D721Med (cell line): ENCODE measurements at places on chromosomes 6 and 20.

GRCh38 chr6:17418281-17419188 lies 25.1 kb downstream of the CAP2 start:
- DNase-seq = no peak

GRCh38 chr6:7904654-7905319 lies 5.8 kb downstream of the TXNDC5 start:
- no peak for DNase-seq

DNA sequence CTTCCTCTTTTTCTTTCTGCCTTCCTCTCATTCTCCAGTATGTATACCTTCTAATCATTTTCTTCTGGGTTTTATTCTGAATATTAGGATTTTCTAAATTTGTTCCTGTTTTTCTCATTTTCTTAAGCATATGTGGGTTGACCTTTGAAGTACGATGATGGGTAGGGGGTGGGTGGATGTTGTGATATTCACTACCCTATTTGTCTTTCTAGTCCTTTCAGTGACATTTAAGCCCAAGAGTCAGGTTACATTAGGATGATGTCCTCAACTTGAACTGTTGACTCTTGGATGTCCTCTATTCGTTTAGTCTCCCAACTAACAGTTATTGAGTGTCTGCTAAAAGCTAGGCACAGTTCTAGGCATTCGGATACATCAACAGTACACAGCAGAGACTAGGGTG lies 7.3 kb downstream of the ABT1 start:
- no peak for DNase-seq

- DNase-seq = peak; percentile 84
Measured at GRCh38 chr6:43667245-43668150, 20.1 kb downstream of the MRPS18A start.

DNA sequence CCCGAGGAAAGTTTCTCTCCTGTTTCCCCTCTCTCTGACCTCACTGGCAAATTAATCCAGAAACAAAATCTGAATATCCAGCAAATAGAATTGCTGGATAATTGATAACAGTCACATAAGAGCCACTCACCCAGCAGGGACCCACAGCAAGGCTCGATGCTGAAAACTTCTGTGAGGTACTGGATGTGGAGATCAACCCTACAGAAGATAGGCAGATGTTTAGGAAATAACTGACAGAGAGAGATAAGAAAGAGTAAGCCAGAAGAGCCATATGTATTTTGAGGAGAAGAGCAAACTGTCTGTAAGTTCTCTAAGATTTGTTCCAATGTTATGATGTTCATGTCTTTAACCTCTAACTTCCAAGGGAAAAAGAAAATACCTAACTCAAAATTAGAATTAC lies 59.7 kb downstream of the PKHD1 start:
- no peak for DNase-seq

DNA sequence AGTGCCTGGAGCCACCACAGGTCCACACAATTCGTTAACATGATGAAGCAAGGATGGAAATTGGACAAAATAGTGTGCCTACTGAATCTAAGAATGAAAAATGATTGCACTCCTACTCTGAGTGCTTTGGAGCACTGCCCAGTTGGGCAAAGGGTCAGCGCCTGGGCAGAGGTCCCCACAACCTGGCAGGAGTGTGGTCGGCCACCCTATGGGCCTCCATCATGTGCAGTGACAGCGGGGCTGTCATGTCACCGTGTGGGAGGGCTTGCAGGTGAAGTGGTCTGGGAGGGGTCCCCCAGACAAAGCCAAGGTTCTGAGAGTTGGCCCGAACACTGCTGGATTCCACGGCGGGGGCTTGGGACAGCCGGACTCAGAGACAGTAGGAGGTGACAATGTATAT lies 36.2 kb upstream of the CD93 start:
- DNase-seq = no peak

DNA sequence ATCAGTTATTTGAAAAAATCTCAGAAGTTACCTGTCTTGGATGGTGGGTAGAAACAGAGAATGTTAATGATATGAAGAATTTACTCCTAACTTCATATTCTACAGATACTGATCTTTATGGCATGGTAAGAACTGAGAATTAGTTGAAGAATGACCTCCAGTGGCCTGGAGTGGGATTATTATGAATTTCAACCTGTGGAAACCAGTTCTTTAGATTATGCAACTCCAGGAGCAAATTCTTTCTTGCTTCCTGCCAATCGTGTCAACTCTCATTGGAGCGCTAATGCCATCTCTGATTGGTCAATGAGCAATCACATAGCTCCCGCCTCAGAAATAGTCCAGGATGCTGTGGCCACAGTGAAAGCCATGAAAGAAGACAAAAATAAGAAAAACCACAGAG lies 40.6 kb downstream of the LYRM2 start:
- no peak for DNase-seq

GRCh38 chr20:53923566-53924369 lies 146.6 kb downstream of the BCAS1 start:
- no peak for DNase-seq

DNA sequence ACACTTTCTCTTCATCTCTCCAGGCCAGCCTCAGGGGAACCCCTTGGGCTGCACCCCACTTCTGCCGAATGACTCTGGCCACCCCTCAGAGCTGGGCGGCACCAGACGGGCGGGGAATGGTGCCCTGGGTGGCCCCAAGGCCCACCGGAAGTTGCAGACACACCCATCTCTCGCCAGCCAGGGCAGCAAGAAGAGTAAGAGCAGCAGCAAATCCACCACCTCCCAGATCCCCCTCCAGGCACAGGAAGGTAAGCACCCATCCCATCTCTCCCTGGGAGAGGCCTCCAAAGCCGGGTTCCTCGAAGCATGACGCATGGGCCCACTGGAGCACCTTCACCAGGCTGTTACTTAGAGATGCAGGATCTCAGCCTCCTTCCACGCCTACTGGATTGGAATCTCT lies 11.3 kb downstream of the MDFI start:
- DNase-seq = no peak

- no peak for DNase-seq
Measured at GRCh38 chr6:161833099-161833860, 559.4 kb upstream of the AGPAT4 start.

- DNase-seq = no peak
Measured at GRCh38 chr6:37731888-37732287, 34.2 kb upstream of the MDGA1 start.

DNA sequence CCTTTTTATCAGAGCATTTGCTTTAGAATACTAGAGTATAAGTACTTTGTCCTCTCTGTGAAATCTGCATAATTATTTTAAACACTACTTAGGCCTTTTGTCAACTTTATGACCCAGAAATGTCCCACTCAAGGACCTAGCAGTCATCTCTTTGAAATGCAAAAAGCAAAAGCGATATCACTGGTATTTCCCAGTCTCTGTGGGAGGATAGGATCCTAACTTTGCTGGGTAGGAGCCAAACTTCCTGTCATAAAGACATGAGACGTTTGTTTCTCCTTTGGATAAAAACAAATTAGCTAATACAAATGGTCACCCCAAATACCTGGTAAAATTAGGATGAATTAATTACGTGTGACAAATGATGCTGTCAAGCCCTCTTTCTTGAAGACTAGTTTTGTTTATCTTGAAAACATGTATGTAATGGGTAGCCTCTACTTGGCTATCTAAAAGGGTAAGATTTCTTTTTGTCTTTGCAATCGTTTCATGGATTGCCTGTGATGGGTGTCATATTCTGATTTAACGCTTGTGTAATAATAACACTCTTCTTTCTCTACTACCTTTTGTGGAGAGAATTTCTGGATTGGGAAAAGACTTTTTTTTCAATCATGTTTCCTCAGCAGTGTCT lies 36.2 kb downstream of the DCDC2 start:
- DNase-seq = no peak

DNA sequence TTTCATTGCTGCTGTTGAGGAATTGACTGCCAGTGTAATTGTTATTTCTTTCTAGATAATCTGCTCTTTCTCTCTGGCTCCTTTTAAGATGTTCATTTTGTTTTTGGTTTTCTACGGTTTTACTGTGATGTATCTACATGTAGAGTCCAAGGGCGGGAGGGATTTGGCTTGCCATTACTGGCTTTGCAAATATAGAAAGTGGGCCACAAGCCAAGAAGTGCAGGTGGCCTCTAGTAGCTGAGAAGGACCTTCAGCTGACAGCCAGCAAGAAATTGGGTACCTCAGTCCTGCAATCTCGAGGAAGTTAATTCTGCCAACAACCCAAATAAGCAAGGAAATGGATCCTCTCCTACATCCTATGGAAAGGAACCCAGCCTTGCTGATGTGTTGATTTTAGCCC lies 42.8 kb upstream of the GLP1R start:
- no peak for DNase-seq
